Effector memory CD8-positive, alpha-beta T cell (primary cell): ENCODE measurements at places on chromosomes 12 and 14.

DNA sequence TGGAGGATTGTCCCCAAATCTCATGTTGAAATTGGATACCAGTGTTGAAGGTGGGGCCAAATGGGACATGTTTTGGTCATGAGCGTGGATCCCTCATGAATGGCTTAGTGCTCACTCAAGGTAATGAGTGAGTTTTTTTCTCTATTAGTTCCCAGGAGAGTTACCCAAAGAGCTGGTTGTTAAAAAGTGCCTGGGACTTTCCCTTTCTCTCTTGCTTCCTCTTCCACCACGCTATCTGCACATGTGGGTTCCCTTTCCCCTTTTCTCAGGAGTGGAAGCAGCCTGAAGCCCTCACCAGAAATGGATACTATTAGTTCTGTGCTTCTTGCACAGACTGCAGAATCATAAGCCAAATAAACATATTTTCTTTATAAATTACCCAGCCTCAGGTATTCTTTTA lies 465.4 kb downstream of the FSCB start:
- DNase-seq: no peak

- DNase-seq: no peak
Observed at GRCh38 chr14:98236314-98236713, 1035.7 kb downstream of the BCL11B start.

- peak; percentile 88 for DNase-seq
Observed at GRCh38 chr14:51846631-51847488, 13.6 kb upstream of the GNG2 start.

DNA sequence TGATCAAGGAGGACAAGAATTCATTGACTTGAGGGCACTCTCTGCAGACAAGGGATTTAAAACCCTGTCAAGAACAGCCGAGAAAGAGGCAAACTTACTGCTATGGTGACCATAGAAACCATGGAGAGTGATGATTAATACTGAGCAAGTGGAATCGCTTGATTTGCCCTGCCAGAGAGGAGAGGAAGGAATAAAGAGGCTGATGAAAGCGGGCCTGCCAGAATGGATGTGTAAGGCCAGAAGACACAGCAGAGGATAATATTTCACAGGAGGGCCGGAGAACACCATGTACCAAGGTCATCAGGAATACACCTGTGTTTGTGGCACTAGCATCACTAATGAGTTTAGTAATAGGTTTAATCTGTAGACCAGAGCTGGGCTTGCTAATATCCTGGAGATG lies 221.8 kb upstream of the DCN start:
- no peak for DNase-seq

- DNase-seq: no peak
Observed at GRCh38 chr12:17992002-17992656, 97.9 kb downstream of the RERGL start.

- peak; percentile 17 for DNase-seq
Observed at GRCh38 chr12:124713436-124714082, 146.1 kb upstream of the NCOR2 start.

- DNase-seq: no peak
Observed at GRCh38 chr12:51862947-51863346, 14.4 kb upstream of the FIGNL2 start.

DNA sequence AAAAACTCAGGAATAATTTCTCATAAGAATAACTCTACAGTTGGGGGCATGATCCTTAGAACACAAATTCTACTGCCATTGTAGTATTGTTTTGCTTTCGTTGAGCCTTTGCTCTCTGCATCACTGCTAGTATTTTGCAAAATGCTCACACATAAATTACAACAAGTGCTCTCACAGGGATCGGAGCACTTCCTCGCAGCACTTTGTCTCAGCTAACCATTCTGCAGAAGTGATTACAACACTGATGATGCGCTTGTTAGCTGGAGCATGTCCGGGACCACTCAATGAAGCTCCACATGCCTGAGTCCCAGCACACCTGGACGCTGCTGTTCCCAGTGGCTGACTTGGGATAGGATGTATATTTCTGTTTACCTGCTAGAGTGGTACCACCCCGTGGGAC lies 31.6 kb downstream of the MOAP1 start:
- DNase-seq: no peak

- DNase-seq: no peak
Observed at GRCh38 chr14:53510281-53510912, 357.3 kb upstream of the DDHD1 start.

- peak; percentile 61 for DNase-seq
Observed at GRCh38 chr14:22549981-22550673, 38.9 kb downstream of the DAD1 start.

- DNase-seq: peak; percentile 57
Observed at GRCh38 chr12:54390668-54391551, 6.4 kb upstream of the ZNF385A start.

DNA sequence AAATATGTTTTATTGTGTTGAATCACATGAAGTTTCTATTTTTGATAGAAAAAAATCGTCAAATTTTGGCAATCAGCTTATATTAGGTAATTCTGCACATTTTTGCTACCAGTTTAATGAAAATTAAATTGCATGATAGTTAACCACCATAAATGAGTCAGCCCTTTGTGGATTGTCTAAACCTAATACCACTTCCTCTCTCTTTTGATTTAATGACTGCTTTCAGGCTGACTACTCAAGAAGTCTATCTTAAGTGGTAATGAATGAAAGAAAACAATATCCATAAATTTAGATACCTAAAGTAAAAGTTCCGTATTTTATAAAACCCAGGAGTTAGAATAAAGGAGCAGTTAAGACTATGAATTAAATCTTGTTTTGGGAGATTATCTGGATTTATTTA lies 450.5 kb downstream of the TMEM117 start:
- no peak for DNase-seq

DNA sequence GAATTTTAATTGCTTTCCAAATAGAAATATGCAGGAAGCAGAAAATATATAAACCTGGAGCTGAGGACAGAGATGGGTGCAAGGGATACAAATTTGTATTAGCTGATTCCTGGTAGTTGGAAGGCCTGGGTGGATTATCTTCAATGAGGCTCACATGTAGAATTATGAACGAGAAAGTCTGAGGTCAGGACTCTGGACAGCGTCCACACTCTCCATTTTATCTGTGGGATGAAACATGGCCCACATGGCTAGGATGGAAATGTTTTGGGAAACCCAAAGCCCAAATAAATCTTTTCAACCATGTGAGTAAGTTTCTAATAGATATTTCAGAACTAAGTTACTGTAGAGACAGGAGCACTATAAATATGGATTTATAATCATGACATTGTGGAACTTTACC lies 256.1 kb downstream of the APAF1 start:
- DNase-seq: no peak

GRCh38 chr14:29462321-29462720 lies 465.3 kb downstream of the PRKD1 start:
- DNase-seq: no peak

DNA sequence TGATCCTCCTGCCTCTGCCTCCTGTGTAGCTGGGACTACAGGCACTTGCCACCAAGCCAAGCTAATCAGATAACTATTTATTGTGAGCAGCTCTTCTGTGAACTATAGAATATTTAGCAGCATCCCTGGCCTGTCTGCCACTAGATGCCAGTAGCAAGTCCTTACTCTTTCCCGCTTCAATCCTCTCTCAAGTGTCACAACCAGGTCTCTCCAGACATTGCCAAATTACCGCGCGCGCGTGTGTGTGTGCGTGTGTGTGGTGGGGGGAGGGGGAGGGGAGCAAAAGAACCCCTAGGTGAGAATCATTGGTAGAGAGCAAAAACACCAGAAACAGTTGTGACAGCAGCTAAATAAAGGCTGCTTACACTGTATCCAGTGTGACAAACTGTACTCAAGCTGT lies 49.9 kb downstream of the PPP2R5E start:
- DNase-seq: no peak

- DNase-seq: peak; percentile 7
Observed at GRCh38 chr12:77049767-77050353, 15.5 kb downstream of the E2F7 start.

- no peak for DNase-seq
Observed at GRCh38 chr12:31002999-31003398, 70.7 kb upstream of the DDX11 start.

GRCh38 chr14:64755781-64756221 lies 51.6 kb downstream of the PLEKHG3 start:
- peak; percentile 70 for DNase-seq

DNA sequence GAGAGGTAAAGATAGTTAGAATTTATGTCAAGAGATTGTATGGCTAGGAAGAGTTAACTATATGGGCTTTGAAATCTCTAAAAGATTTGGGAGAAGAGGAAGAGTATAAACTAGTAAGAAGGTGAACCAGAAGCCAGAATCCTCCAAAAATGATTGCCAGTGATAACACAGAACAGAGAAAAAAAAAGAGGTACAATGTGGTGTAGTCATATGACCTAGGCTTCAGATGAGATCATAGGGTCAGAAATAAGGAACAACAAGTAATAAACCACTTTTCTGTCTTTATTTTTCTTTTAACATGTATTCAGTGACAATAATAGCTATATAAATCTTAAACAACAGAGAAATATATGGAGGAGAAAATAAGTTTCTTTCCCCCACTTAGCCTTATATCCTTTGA lies 2.0 kb upstream of the NECAP1 start:
- no peak for DNase-seq

- DNase-seq: no peak
Observed at GRCh38 chr14:92099802-92100201, 6.6 kb downstream of the ATXN3 start.

- DNase-seq: no peak
Observed at GRCh38 chr14:50766338-50766886, 64.5 kb downstream of the NIN start.

- DNase-seq: no peak
Observed at GRCh38 chr14:105049753-105050550, 15.3 kb downstream of the GPR132 start.

DNA sequence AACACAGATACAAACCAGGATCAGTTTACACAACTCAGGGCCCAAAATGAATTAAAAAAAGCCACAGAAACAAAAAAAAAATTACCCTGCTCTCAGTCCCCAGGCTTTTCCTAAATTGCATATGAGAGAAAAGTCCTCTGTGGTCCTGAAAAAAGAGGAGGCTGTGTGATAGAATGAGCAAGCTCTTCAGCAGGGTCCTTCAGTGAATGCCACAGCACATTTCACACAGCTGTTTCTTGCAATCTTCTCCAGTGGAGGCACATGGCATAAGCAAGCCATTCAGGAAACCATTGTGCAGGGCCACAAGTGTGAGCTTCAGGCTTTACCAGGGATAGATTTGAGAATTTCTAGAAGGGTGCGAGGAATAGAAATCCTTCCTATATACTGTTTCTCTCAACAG lies 168.5 kb downstream of the PPM1H start:
- DNase-seq: no peak

- no peak for DNase-seq
Observed at GRCh38 chr12:5432011-5432400, at the start of gene NTF3. Gene NTF3, plus strand, starts transcription at chr12:5432108. Its CDS starts 217 bp downstream, at chr12:5432325.

DNA sequence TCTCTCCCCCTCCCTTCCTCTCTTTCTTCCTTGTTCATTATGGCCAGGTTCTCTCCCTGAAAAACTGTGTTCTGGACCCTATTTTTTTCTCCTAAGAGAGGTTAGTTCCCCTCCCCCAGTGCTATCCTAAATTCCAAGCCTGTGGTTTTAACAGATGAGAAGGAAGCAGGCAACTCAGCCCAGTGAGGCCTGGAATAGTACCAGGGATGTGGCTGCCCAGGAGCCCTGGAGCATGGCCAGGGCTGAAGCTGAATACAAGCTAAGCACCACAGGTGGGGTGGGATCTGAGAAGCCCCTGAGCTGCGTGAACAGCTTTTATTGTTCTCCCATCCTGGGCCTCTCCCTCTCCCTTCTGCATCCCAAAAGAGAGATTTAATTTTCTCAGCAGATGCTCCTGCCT lies 1581.3 kb upstream of the TMEM132C start:
- no peak for DNase-seq

- DNase-seq: no peak
Observed at GRCh38 chr12:49352351-49352750, 5.7 kb downstream of the DNAJC22 start.

- no peak for DNase-seq
Observed at GRCh38 chr12:39958377-39958776, 147.5 kb downstream of the SLC2A13 start.

GRCh38 chr12:389142-390096 lies at the start of gene KDM5A:
Gene KDM5A, minus strand, starts transcription at chr12:389320. Its CDS starts 229 bp downstream, at chr12:389091.
- peak; percentile 85 for DNase-seq

GRCh38 chr12:129363041-129363440 lies 509.8 kb downstream of the GLT1D1 start:
- no peak for DNase-seq

GRCh38 chr12:83664650-83665049 lies 977.9 kb downstream of the TMTC2 start:
- no peak for DNase-seq
